ENCODE measurements at places on chromosomes 7 and 10. TPM values are rescaled to one million over a fixed set of nuclear protein-coding genes. Genes with fewer than 3 reads are reported as not detected.

ANKRD22 gene
- 0.40 TPM for total RNA-seq

ADCY1 gene
- 2.5 TPM for total RNA-seq

PLAU gene
- 124 TPM for total RNA-seq

HMX3 gene
- total RNA-seq = 0.08 TPM

PAX4 gene
- not detected for total RNA-seq

KCNIP2 gene
- total RNA-seq = 0.47 TPM

FKBP6 gene
- total RNA-seq = not detected

IL15RA gene
- total RNA-seq = 2.3 TPM
